ENCODE measurements at places on chromosomes 11 and 22.

GRCh38 chr11:69292221-69292648 lies 1.7 kb upstream of the MYEOV start:
- peaks cover 15% of the 10 kb centered on the region for H3K4me1 ChIP-seq
- no peak overlapping the region for H3K27ac ChIP-seq
- peak; percentile 80 for DNase-seq
- H3K27me3 ChIP-seq = no peaks in the 10 kb centered on the region
- no peaks in the 10 kb centered on the region for H3K36me3 ChIP-seq
- H3K4me3 ChIP-seq = no peak overlapping the region

GRCh38 chr11:121478895-121479697 lies 26.3 kb upstream of the SORL1-AS1 start:
- H3K27me3 ChIP-seq = no peaks in the 10 kb centered on the region
- peaks cover 9% of the 10 kb centered on the region for H3K36me3 ChIP-seq
- peaks cover 79% of the 10 kb centered on the region for H3K4me1 ChIP-seq
- H3K4me3 ChIP-seq = peak overlapping the region; percentile 54

- H3K27me3 ChIP-seq = peaks cover 21% of the 10 kb centered on the region
- no peak overlapping the region for H3K27ac ChIP-seq
- H3K36me3 ChIP-seq = no peaks in the 10 kb centered on the region
- H3K4me1 ChIP-seq = peaks cover 19% of the 10 kb centered on the region
- no peak for DNase-seq
These were observed 4.3 kb upstream of the CARNS1 start for GRCh38 chr11:67410984-67411784.

DNA sequence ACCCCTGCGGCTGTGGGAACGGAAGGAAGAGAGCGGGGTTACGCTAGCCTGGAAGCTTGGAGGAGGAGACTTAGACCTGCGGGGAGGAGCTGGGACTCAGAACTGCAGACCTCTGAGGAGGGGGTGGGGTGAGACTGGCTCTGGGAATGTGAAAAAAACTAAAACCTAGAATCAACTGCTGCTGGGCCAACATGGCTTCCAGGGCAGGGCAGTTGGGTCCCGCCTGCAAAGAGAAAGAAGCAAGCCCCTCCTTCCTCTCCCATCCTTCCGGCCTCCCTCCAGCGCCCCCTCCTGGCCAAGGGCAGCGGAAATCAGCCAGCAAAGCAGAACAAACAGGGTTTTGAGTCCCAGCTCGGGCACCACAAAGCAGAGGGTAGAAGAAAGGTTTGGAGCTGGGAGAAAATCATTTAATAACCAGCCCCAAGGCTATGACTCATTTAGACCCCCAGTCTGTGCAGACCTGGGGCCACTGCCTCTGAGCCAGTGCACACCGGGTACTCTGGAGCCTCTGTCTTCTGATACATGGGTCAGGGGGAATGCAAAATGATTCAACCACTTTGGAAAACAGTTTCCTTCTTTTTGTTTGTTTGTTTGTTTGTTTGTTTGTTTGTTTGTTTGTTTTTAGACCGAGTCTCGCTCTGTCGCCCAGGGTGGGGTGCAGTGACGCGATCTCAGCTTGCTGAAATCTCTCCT lies 7.3 kb upstream of the NCF4 start:
- peak; percentile 93 for DNase-seq
- H3K4me1 ChIP-seq = peaks cover 11% of the 10 kb centered on the region

DNA sequence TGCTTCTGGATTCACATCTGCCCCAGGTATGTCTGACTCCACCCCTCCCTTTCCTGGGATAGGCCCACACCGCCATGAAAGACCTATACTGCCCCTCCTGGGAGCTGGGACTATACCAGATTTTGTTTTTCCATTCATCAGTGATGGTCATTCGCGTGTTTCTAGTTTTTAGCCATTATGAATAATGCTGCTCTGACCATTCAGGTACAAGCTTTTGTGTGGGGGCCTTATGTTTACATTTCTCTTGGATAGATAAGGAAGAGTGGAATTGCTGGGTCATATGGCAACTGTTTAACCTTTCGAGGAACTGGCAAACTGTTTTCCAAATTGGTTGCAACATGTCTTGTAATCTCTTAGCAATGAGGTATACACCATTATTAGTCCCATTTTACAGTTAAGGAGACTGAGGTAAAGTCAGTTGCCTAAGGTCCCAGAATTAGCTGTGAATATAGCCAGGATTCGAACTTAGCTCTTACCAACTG lies 1.2 kb upstream of the TBC1D10A start:
- H3K4me3 ChIP-seq = peak overlapping the region; percentile 65
- peaks cover 10% of the 10 kb centered on the region for H3K36me3 ChIP-seq
- DNase-seq = peak; percentile 33
- no peaks in the 10 kb centered on the region for H3K27me3 ChIP-seq
- H3K27ac ChIP-seq = peak overlapping the region; percentile 89
- H3K4me1 ChIP-seq = peaks cover 28% of the 10 kb centered on the region

- no peak overlapping the region for H3K4me3 ChIP-seq
- DNase-seq = peak; percentile 6
- H3K27ac ChIP-seq = no peak overlapping the region
- H3K27me3 ChIP-seq = peaks cover 3% of the 10 kb centered on the region
These were observed 195.7 kb downstream of the IGLL1 start for GRCh38 chr22:23384431-23384830.

DNA sequence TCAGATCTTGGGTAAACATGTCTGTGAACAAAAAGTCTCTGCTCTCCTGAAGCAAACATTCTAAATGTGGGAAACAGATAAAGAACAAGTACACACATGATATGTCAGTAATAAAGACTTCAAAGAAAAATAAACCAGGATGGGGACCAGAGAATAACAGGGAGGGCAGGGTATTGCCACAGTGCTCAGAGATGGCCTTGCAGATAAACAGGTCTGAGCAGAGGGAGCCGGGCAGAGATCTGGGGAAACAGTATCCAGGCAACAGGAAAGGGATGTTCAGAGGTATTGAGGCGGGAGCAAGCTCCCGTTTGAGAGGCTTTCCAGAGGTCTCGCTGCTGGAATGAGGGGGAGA lies 2.9 kb downstream of the CCDC86 start:
- H3K4me1 ChIP-seq = peaks cover 33% of the 10 kb centered on the region
- peak overlapping the region; percentile 57 for H3K27ac ChIP-seq
- peaks cover 6% of the 10 kb centered on the region for H3K36me3 ChIP-seq
- DNase-seq = no peak
- H3K27me3 ChIP-seq = no peaks in the 10 kb centered on the region

- H3K4me1 ChIP-seq = no peaks in the 10 kb centered on the region
- H3K27me3 ChIP-seq = no peaks in the 10 kb centered on the region
- DNase-seq = no peak
- no peak overlapping the region for H3K4me3 ChIP-seq
These were observed 22.2 kb upstream of the ZNF143 start for GRCh38 chr11:9438611-9439010.

- H3K27me3 ChIP-seq = no peaks in the 10 kb centered on the region
- DNase-seq = peak; percentile 81
- H3K27ac ChIP-seq = no peak overlapping the region
- peaks cover 7% of the 10 kb centered on the region for H3K4me1 ChIP-seq
- H3K4me3 ChIP-seq = peak overlapping the region; percentile 72
These were observed 1.4 kb downstream of the PNPLA2 start for GRCh38 chr11:819943-820649.

DNA sequence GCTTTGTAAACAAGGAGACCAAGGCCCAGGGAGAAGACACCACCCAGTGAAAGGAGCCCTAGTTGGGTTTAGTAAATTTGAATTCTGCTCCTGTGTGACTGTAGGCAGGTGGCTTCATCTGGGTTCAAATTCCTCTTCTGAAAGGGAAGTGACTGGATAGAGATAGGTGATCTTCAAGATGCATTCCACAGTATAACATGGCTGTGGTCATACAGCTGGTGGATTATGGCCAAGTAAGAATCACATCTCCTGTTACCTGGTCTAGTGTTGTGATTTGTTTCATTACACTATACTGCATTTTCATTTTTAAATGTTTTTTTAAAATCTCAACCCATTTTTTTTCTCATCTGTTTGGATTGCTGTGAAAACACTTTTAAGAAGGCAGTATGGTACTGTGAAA lies 58.0 kb upstream of the PICALM start:
- H3K27me3 ChIP-seq = no peaks in the 10 kb centered on the region
- H3K36me3 ChIP-seq = no peaks in the 10 kb centered on the region
- H3K4me1 ChIP-seq = no peaks in the 10 kb centered on the region

- H3K27me3 ChIP-seq = no peaks in the 10 kb centered on the region
- H3K27ac ChIP-seq = no peak overlapping the region
- no peak for DNase-seq
- no peaks in the 10 kb centered on the region for H3K36me3 ChIP-seq
These were observed 33.1 kb upstream of the SHISAL1 start for GRCh38 chr22:44345872-44346271.

DNA sequence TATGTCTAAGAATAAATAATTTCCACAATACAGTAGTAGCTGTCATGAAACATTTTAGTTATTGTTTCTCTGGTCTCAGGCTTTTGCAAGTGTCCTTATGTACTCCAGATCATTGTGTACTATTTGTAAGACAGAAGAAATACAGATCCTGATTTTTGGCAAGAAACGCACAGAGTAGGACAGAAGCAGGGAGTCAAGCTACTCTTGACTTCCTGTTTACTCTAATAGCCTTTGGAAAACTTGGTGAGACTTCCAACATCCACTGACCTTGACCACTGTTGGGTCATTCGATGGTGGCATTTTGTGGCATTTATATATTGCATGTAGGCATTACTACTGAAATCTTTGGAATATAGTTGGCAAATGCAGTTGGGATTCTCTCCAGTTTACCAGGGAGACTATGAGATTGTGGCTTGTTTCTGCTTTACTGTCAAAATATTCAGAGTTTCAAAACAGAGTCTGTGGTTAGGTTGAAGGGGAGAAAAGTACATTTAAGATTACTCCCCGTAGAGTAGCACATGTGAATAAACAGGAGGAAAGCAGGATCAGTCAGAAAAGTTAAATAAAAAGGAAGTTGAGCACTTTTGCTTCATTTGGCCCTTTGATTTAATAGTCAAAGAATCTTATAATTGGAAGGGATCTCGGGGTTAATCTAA lies 726.1 kb upstream of the CCDC90B start:
- no peaks in the 10 kb centered on the region for H3K36me3 ChIP-seq
- no peak overlapping the region for H3K27ac ChIP-seq
- H3K27me3 ChIP-seq = no peaks in the 10 kb centered on the region
- H3K4me3 ChIP-seq = no peak overlapping the region
- no peak for DNase-seq

- H3K27ac ChIP-seq = peak overlapping the region; percentile 65
- H3K27me3 ChIP-seq = no peaks in the 10 kb centered on the region
- H3K4me1 ChIP-seq = 0 out of 2 replicates have a peak, but pooled peaks cover 3% of the 10 kb centered on the region
- H3K4me3 ChIP-seq = no peak overlapping the region
- no peak for DNase-seq
These were observed 27.1 kb downstream of the PTDSS2 start for GRCh38 chr11:477052-477715.

GRCh38 chr11:66437979-66438503 lies 607 bp downstream of the MRPL11 start:
- H3K4me1 ChIP-seq = peaks cover 10% of the 10 kb centered on the region
- H3K36me3 ChIP-seq = peaks cover 33% of the 10 kb centered on the region
- H3K27me3 ChIP-seq = no peaks in the 10 kb centered on the region
- DNase-seq = no peak
- H3K4me3 ChIP-seq = peak overlapping the region; percentile 95

GRCh38 chr11:32434356-32435151 lies 785 bp downstream of the WT1 start:
- no peak overlapping the region for H3K27ac ChIP-seq
- peak; percentile 66 for DNase-seq
- no peaks in the 10 kb centered on the region for H3K36me3 ChIP-seq
- H3K27me3 ChIP-seq = peaks cover 99% of the 10 kb centered on the region

GRCh38 chr22:43257961-43258360 lies 71.0 kb upstream of the TTLL12 start:
- H3K27ac ChIP-seq = no peak overlapping the region
- H3K4me3 ChIP-seq = no peak overlapping the region
- no peaks in the 10 kb centered on the region for H3K27me3 ChIP-seq
- H3K4me1 ChIP-seq = peaks cover 7% of the 10 kb centered on the region
- H3K36me3 ChIP-seq = no peaks in the 10 kb centered on the region

- no peak overlapping the region for H3K4me3 ChIP-seq
- H3K36me3 ChIP-seq = no peaks in the 10 kb centered on the region
- no peak for DNase-seq
- H3K27me3 ChIP-seq = peaks cover 25% of the 10 kb centered on the region
These were observed 11.8 kb downstream of the IL17REL start for GRCh38 chr22:50000587-50001387.

GRCh38 chr11:120273432-120273831 lies 33.5 kb downstream of the POU2F3 start:
- no peak for DNase-seq
- H3K36me3 ChIP-seq = no peaks in the 10 kb centered on the region
- H3K27me3 ChIP-seq = peaks cover 21% of the 10 kb centered on the region
- no peak overlapping the region for H3K4me3 ChIP-seq
- peaks cover 5% of the 10 kb centered on the region for H3K4me1 ChIP-seq

DNA sequence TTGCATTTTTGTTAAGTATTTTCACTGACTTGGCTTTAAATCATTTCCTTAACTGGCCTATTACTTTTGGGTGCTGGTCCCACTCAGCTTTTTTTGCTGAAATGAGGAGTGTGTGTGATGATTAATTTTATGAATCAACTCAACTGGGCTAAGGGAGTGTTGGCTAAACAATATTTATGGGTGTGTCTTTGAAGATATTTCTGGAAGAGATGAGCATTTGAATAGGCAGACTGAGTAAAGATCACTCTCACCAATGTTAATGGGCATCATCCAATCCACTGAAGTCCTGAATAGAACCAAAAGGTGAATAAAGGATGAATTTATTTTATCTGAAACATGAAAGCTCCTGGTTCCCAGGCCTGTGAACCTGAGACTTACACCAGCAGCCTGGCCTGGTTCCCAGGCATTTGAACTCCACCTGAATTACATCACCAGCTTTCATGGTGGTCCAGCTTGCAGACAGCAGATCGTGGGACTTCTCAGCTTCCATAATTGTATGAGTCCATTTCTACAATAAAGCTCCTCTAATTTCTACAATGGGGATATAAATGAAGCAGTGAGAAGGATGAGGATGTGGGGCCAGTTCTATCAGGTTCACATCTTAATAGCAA lies 241.3 kb upstream of the ZC3H12C start:
- DNase-seq = no peak
- H3K4me3 ChIP-seq = no peak overlapping the region
- H3K4me1 ChIP-seq = no peaks in the 10 kb centered on the region
- no peaks in the 10 kb centered on the region for H3K36me3 ChIP-seq
- no peak overlapping the region for H3K27ac ChIP-seq

DNA sequence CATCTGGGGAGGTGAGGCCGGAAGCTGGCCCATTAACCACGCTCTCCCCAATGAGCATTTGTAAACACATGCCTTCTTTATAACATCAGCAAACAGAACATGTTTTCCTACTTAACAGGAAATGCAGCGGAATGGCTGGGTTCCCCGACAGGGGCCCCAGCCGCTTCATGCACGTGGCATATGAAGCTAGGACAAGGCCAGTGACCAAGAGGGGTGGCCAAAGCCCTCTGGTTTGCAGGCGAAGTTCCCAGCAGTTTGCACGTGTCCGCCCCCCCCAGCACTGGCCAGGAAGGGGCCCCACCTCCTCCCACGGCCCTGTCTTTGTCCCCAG lies 38.7 kb upstream of the LINC01488 start:
- peak overlapping the region; percentile 57 for H3K27ac ChIP-seq
- H3K4me3 ChIP-seq = no peak overlapping the region
- H3K27me3 ChIP-seq = peaks cover 8% of the 10 kb centered on the region
- DNase-seq = no peak

- no peak overlapping the region for H3K4me3 ChIP-seq
- DNase-seq = no peak
- no peaks in the 10 kb centered on the region for H3K27me3 ChIP-seq
- H3K36me3 ChIP-seq = no peaks in the 10 kb centered on the region
These were observed 45.0 kb downstream of the LARGE1 start for GRCh38 chr22:33875316-33875715.
